ENCODE measurements at places on chromosomes 13 and 19.

GRCh38 chr13:20001366-20002190 lies 43.1 kb downstream of the ZMYM2 start:
- no peak for DNase-seq

GRCh38 chr19:9128171-9128570 lies 1.4 kb upstream of the OR7G3 start:
- DNase-seq = no peak

- DNase-seq = peak; percentile 13
Observed at GRCh38 chr19:37519890-37520289, 13.2 kb downstream of the ZNF793 start.

- no peak for DNase-seq
Observed at GRCh38 chr13:89584058-89584620, 1763.3 kb upstream of the MIR17HG start.

DNA sequence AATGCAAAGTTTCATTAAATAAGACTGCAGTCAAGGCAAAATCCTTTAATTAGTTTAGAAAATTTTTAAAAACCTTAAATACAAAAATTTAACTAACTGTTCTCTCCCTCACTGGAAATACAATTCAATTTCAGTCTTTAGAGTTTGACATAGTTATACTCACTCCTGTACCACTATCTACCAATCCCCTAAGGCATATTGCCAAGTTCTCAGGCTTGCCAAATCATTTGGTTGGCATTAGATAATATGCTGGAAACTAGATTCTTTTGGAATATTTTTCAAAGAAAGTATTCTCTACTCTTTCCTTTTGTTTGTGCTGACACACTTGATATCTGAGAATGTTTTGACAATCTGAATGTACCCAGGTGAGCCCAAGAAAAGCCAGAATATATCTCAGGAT lies 77.2 kb downstream of the TSC22D1 start:
- DNase-seq = no peak

DNA sequence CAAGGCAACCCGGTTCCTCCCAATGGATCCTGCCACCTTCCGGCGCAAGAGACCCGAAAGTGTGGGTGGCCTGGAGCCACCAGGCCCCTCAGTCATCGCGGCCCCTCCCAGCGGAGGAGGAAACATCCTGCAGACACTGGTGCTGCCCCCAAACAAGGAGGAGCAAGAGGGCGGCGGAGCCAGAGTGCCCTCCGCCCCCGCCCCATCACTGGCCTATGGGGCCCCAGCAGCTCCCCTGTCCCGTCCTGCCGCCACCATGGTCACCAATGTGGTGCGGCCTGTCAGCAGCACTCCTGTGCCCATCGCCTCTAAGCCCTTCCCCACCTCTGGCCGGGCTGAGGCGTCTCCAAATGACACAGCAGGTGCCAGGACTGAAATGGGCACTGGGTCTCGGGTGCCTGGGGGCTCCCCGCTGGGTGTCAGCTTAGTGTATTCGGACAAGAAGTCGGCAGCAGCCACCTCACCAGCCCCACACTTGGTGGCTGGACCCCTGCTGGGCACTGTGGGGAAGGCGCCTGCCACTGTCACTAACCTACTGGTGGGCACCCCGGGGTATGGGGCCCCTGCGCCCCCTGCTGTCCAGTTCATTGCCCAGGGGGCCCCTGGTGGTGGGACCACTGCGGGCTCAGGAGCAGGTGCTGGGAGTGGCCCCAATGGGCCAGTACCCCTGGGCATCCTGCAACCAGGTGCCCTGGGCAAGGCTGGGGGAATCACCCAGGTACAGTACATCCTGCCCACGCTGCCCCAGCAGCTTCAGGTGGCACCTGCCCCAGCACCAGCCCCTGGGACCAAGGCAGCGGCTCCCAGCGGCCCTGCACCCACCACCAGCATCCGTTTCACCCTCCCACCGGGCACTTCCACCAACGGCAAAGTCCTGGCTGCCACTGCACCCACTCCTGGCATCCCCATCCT lies 11.2 kb upstream of the PRR19 start:
- peak; percentile 49 for DNase-seq

DNA sequence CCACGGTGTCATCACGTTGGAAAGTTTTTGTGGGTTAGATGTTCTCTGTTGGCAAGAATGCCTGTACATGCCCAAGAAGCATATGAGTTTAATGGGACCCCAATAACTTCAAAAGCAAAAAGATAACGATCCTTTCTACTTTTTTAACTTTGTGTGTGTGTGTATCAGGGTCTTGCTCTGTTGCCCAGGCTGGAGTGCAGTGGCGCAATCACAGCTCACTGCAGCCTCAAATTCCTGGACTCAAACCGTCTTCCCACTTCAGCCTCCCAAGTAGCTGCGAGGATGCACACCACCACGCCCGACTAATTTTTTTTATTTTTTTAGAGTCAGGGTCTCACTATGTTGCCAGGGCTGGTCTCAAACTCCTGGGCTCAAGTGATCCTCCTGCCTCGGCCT lies 34.3 kb upstream of the TPM4 start:
- no peak for DNase-seq

DNA sequence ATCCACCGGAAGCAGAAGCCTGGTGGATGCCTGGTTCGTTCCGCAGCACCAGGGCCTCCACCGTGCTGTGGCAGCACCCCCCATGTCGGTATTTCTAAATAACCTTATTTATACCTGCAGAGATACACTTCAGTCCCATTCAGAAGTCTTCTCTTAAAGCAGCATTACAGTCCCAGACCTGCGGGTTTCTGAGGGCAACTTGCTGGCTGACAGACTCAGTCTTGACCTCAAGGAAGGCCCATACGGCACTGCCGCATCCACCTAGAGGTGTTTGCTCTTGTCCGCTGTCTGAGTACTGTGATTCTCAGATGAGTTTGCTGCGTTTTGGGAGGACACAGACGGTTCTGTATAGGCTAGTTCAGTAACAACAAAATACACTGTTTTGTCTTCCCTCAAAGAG lies 16.9 kb upstream of the TEX29 start:
- DNase-seq = no peak

DNA sequence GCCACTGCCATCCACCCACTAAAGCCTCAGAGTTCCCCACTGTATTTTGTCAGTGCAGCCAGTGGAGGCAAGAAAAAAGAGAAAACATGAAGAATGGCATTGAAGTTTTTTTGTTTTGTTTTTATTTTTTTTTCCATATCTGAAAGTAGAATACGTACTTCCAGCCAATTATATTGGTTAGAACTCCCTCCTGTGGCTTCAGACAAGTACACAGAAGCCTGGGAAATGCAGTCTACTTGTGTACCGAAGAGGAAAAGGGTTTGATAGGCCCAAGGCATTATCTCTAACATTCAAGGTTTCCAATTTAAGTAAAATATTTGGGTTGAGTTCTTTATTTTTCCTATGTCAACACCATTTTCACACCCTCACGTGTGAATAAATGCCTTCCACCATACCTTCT lies 696.2 kb upstream of the GPC6 start:
- DNase-seq = no peak

DNA sequence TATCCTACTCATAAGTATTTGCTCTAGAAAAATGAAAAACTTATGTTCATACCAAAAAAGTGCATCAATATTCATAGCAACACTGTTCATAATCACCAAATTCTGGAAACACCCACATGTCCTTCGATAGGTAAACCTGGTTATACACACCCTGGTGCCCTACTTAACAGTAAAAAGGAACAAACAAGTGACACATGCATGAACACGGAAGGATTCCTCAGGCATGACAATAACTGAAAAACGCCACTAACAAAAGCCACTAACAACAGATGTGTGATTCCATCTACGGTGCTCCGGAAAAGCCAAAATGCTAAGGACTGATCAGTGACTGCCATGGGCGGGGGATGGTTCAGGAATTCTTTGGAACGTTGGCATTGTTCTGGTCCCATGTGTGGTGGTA lies 65.5 kb downstream of the STK24 start:
- DNase-seq = no peak

Measured in hepatic stellate cell (primary cell).